ENCODE measurements at places on chromosomes 2 and 18.
A peak's percentile ranks its signal among the peaks of the same experiment; 100 is the strongest.

DNA sequence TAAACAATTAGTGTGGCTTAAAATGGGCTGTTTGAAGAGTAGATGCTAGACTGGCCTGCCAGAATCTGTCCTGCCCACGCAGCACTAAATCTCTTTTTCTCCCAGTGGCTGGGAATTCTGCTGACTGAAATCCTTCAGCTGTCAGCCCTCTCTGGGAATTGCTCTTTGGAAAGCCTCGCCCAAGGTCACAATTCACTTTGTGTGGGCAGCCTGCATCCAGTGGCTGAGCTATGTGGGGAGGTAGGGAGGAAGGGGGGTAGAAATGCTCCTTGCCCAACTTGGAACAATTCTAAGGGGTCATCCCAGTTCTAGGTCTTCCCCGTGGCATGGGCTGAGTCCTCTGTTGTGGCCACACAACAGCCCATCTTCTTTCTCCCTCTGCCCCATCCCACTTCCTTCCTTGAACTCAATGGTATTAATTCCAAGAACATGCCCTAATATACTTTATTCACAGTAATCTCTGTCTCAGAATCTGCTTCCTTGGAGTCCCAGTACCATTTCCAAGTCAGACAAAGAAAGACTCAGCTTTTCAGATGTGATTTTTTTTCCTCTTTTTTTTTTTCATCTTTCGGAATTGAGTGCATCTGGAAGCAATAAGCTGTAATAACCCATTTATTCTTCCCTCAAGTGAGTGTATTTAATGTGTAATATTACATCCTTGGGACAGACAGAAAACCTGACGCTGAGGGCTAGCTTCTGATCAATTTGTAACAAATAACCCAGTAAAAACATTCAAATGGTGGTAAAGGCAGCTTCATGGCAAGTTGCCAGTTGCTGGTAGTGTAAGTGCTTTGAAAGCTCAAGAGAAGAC, 189.4 kb downstream of the GPD2 start:
- DNase-seq: no peak

- no peak for DNase-seq
These were observed 26.1 kb upstream of the SETBP1 start for GRCh38 chr18:44654573-44654972.

DNA sequence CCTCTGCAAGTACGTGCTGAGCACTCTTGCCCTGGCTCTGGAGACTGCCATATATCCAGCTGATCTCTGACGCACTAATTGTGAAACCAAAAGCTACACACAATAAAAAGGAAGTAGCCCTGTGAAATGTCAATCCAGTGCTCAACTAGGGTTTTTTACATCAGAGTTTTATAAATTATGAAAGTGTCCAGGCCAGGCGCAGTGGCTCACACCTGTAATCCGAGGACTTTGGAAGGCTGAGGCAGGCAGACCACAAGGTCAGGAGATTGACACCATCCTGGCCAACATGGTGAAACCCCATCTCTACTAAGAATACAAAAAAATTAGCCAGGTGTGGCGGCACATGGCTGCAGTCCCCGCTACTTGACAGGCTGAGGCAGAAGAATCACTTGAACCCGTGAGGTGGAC, 24.5 kb upstream of the PEX13 start:
- DNase-seq: no peak

DNA sequence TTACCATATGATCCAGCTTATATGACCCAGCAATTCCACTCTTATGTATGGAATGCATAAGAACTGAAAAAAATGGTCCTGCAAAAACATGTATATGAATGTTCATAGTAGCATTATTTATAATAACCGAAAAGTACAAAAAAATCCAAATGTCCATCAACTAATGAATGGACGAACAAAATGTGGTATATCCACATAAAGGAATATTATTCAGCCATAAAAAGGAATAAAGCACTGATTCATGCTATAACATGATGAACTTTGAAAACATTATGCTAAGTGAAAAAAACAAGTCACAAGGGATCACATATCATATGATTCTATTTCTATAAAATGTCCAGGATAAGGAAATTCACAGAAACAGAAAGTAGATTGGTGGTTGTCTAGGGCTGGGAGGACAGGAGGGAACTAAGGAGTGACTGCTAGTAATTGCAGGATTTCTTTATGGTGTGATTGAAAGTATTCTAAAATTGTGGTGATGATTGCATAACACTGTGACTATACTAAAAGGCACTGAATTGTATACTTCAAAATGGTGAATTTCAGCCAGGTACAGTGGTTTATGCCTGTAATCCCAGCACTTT, 10.0 kb upstream of the DIS3L2 start:
- no peak for DNase-seq

GRCh38 chr2:72527424-72527823, 298.4 kb downstream of the EXOC6B start:
- DNase-seq: no peak

DNA sequence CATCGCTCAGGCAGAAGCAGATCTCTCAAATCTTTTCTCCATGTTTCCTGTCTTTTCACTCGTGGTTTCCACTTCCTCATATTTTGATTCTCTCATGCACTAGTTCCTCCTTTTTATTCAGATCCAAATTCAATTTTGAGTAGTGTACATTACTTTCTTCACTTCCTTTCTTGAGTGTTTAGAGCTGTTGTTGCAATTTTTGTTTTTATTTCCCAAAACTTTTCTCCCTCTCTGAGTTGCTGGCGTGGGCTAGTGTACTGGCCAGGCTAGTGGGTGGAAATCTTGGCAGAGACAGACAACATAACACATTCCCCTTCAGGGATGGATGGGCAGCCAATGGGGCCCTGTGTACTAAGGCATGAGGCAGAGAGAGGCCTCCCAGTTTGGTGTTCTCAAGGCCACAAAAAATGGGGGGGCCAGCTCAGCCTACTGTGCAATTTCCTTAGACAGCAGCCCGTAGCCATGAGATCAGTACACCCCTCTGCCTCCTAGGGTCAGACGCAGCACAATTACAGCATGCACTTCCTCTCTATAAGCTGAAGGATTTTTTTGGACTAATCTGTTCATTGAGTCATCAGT, 145.1 kb upstream of the PID1 start:
- DNase-seq: no peak

DNA sequence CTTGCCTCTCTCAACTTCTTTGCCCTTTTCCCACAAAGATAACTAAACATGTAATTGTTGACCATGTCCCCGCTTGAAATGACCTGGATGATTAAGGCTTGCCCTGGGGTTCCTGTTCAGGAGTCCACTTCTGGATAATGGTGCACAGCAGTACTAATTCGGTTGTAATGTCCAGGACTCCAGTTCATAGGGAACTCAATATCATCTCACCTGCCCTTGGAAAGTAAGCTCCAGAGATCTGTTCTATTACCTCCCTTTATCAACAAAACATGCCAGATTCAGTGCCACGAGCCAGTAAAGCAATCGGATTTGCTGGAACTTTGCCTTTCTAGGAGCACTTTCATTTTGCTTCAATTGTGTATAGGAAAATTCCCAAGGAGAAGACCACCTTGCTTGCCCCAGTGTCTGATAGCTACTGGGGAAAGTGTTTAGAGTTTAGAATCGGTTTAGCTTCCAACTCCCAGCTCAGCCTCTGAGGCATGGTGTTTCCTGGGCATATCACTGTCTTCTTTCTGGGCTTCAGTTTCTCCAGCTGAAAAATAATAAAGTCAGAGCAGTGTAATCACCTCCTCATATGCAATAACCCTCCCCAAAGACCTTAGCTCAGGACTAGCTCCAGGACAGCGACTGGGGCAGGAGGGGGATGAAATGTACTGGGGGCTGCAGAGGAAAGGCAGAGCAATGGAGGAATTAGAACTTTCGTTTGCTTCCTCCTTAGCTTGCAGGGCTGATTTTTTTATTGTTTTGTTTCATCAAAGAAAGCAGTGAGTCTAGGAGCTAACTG, 162.6 kb upstream of the CYRIA start:
- DNase-seq: no peak

GRCh38 chr2:65388051-65388531, 44.3 kb downstream of the SPRED2 start:
- no peak for DNase-seq

DNA sequence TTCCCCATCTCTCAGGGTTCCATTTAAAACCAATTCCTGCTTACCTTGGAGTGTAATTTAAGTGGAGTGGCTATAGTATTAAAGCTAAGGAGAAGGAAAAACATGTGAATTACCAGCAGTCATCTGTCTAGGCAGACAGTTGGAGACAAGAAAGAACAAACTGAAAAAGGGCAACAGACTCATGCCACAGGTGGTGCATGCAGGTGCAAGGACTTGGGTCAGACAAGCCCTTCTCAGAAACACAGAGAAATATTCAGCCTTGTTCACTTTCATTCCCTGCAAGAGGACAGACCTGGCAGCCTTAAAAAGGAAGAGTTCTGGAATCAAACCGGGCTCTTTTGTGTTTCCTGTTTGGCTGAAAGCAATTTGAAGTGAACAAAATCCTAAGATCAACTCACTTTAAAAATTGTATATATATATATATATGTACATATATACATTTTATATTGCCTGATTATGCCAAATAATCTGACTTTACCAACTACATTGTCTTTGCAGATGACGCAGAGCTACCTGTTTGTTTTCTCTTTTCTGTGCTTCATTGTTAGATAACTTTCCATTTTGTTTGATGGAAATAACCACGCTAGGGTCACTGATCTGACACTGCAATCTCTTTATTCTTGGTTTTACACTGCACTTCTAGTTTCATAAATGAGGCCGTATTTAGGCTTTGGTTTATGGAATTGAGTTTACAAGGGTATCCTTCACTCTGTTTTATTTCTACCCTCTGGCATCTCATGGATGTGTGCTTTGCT, 35.1 kb upstream of the VPS54 start:
- DNase-seq: no peak

- DNase-seq: no peak
These were observed 72.0 kb upstream of the RAB6C start for GRCh38 chr2:129907256-129907998.

- DNase-seq: no peak
These were observed 116.1 kb upstream of the RAB12 start for GRCh38 chr18:8493141-8493540.

DNA sequence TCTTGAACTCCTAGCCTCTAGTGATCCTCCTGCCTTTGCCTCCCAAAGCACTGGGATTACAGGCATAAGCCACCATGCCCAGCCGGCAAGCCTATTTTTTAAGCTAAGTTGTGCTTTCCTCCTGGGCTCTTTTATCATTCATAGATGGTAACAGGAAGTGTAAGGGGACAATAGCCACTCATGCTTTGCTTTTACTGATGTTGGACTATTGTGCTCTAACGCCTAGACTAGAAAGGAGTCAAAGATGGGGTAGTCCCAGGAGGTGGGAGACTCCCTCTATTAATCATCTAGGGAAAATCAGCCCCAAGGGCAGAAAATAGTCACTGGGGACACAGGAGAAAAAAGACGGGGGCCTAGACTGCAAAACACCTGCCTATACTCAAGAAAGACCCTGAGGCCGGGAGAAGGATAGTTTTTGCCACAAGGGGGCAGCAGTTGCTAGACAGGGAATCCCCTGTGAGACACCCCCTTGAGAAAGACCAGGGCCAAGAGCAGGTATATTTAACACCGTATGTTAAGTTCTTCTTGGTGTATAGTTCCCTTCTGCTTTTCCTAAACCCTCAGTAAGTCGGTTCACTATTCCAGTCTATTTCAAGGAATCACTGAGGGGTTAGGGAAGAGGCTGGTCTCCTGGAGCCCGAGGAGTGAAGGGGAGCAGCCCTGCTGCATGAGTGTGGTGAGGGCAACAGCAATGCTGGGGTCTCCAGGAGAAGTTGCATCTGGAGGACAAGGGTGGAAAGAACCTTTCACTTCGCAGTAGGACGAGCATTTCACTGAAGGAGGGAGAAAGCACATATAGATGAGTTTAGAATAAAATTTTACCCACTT, 2.1 kb upstream of the CXCR1 start:
- peak; percentile 34 for DNase-seq

DNA sequence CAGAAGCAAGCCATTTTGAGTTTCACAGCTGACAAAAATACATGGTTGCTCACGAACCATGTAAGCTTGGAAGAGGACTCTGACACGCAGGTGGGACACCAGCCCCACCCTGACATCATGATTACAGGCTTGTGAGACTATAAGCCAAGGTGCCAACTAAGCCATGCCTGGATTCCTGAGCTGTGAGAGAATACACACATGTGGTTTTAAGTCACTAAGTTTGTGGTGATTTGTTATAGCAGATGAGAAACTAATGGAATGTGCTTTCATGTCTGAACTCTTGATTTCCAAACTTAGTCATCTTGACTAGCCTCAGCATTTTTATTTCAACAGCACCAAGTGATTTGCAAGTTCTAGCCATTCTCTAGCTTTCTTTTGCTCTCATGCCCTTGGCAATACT, 676.1 kb upstream of the CELF4 start:
- DNase-seq: no peak

- no peak for DNase-seq
These were observed 16.7 kb downstream of the SRSF7 start for GRCh38 chr2:38734299-38735058.

DNA sequence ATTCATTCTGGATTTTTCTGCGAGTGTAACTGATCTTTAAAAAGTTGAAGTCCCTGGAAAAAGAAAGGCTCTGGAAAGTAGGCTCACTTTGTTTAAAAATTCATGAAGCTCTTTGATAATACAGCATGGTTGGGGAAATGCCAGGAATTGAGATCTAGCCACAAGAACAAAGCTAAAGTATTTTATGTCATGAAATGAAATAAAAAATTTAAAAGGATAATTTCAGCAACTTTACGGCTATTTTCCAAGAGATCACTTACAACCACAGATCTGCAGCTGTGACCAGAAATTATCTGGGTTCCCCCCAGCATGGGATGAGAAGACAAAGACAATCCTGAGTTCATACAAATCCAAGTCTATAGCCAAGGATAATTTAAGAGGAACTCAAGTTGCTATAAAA, 25.3 kb upstream of the RFX8 start:
- DNase-seq: no peak

- no peak for DNase-seq
These were observed 647.2 kb upstream of the CDH2 start for GRCh38 chr18:28824183-28824574.

GRCh38 chr2:120720746-120721375, 14.8 kb upstream of the GLI2 start:
- DNase-seq: no peak

DNA sequence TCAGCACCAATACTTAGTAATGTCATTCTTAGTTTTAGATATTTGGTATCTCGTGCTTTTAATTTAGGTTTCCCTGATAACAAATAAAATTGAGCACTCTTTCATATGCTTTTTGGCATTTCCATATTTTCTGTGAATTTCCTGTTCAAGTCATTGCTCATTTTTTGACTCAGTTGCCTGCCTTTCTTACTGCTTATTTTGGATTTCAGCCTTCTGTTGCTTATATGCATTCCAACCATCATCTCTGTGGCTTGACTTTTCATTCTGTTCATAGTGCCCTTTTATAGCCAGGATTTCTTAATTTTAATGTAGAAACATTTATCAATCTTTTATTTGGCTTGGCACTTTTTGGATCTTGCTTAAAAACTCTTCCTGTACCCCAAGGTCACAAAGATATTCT, 14.5 kb upstream of the KIF3C start:
- DNase-seq: no peak

DNA sequence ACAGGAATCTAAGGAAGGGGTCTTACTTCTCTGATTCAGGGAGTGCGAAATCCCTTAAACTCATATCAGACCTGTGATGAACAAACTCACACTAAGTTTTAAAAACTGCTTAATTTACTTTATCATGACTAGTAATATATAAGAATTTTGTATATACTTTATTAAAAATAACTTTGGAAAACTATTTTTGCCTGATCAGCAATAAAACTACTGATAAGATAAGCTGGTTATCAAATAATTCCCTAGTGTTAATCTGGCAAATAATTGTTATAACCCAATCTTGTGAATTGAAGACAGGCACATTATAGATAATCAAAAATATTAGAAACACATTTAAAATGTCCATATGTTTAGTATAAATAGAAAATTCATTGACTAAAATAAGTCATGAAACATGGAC, 23.7 kb upstream of the DSC3 start:
- DNase-seq: no peak
